Femur (tissue), 1 donor: ENCODE measurements at places on chromosomes 5 and 9.

GRCh38 chr5:92378966-92379611, 996.0 kb upstream of the ARRDC3 start:
- DNase-seq, result no peak

- DNase-seq, result no peak
Measured at GRCh38 chr5:115463983-115464382, 80.6 kb downstream of the FEM1C start.

DNA sequence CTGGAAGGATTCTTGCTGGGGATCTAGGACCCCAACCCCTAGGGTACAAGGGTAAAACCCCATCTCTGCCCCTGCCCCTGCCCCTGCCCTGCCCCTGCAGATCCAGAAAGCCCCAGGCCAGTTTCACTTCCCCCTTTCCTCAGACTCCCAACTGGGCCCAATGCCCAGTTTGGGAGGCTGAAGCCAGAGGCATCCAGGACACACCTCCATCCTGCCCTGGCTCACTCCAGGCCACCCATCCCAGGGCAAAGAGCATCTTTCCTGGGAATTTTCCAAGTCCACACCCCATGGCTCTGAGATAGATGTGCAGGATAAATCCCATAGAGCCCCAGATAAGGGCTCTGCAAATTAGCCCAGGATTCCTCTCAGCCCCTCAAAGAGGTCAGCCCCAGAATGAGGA, 17.4 kb downstream of the CNTFR start:
- no peak for DNase-seq

DNA sequence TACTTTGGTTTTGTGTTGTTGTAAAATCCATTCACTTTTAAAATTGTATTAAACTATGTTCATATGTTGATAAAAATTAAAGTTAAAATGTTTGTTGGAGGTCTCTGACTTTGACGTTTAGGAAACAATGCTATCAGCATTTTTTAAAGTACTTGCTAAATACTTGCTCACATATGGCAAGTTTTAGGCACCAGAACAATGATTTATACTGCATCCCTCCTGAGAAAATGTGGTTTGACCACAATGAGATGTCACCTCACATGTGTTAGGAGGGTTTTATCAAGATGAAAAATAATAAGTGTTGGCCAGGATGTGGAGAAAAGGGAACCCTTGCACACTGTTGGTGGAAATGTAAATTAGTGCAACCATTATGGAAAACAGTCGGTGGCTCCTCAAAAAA, 180.8 kb downstream of the HSD17B3 start:
- DNase-seq, result peak; percentile 0

GRCh38 chr9:137286975-137287383, 9.5 kb downstream of the TOR4A start:
- DNase-seq, result no peak

DNA sequence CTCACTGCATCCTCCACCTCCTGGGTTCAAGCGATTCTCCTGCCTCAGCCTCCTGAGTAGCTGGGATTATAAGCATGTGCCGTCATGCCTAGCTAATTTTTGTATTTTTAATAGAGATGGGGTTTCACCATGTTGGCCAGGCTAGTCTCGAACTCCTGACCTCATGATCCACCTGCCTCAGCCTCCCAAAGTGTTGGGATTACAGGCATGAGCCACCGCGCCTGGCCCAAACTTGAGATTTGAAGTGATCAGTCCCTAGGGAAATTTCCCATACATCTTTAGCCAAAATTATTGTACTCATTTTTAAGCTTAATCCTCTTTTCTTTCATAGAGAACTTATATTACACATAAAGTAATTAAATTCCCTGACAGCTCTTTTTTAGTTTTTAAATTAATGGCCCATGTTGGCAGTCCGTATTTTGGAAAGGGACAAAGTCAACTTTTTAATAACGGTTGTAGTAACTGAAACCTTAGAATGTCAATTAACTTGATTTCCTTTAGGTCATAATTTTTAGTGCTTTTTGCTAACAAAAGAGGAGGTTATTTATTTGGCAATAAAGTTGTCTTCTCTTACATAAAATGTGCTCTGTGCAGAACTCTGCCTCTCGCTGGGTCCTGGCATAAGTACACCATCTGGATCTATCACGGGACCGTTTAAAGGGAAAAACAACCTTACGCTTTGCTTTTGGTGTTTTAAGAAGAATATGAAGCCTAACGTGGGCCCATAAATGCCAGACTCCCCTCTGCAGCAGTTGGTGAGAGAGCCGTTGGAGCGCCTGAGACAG, 142.3 kb upstream of the OTULINL start:
- no peak for DNase-seq

DNA sequence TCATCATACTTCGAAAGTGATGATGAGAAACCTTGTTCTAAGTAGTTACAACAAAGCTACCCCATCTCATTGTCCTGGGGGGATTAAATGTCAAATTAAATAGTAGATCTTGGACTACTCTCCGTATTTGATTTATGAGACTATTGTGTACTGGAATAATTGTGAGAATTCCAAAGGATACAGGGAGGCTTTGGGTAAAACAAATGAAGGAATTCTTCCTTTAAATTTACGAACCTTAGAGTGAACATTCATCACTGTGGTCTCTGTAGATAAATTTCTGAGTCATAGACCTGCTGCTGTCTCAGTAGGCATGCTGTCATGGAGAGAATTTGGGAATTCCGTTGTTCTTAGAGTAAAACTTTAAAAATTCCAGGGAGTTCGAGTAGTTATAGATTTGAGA, 836.2 kb downstream of the DNAH5 start:
- no peak for DNase-seq

DNA sequence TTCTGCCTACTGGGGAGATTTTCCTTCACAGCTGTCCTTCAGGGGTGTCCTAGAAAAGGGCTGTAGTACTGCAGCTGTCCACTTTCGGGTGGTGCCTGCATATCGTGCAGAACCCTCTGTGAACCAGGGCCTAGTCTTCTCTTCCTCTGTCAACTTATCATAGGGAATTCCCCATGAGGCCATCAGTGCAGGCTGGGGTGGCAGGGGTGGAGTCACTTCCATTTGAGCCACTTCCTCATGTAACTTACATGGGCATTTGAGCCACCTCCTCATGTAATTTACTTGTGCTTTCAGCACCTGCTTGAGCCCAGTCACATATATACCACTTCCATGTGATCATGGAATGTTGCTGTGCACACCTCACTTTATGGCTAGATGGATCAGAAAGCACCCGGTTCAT, 742.0 kb upstream of the RGMB start:
- no peak for DNase-seq
